Adrenal gland (tissue), 19 donors: ENCODE measurements at places on chromosomes 5 and 9. TPM values are rescaled to one million over a fixed set of nuclear protein-coding genes. Genes with fewer than 3 reads are reported as not detected.

GRCh38 chr5:8386719-8387288, 517.9 kb downstream of the MTRR start:
- H3K27me3 ChIP-seq = no peaks in the 10 kb centered on the region
- H3K27ac ChIP-seq = no peak overlapping the region
- no peaks in the 10 kb centered on the region for H3K4me1 ChIP-seq
- no peaks in the 10 kb centered on the region for H3K36me3 ChIP-seq
- no peak overlapping the region for H3K4me3 ChIP-seq
- no peak for DNase-seq

DNA sequence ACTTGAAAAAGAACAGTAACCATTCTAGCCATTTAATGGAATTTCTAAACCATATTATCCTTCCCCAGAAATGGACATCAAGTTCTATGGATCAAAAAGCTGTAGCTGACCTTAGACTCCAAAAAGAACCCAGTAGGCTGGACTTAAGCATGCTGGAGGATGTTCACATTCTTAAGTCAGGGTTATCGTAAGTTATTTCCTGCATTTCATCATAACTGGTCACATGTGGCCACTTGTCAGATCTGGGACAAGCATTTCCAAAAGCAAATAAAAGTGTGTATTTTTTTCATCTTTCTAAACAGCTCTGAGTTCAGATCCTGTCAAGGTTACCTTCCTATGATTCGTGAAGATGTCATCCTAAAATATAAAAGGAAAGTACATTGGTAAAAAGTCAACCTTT, 274.5 kb upstream of the PTGER4 start:
- no peak for DNase-seq
- H3K27me3 ChIP-seq = no peaks in the 10 kb centered on the region
- no peak overlapping the region for H3K4me3 ChIP-seq
- H3K36me3 ChIP-seq = no peaks in the 10 kb centered on the region
- peaks cover 43% of the 10 kb centered on the region for H3K4me1 ChIP-seq

- H3K4me1 ChIP-seq = peaks cover 9% of the 10 kb centered on the region
- H3K36me3 ChIP-seq = no peaks in the 10 kb centered on the region
- H3K4me3 ChIP-seq = no peak overlapping the region
- H3K27ac ChIP-seq = no peak overlapping the region
- no peaks in the 10 kb centered on the region for H3K27me3 ChIP-seq
Observed at GRCh38 chr5:142783601-142784341, 13.6 kb downstream of the ARHGAP26 start.

Gene NIPBL
- total RNA-seq = 46.5 TPM

GRCh38 chr9:5873439-5873838, 17.2 kb upstream of the MLANA start:
- H3K4me1 ChIP-seq = no peaks in the 10 kb centered on the region
- no peak overlapping the region for H3K4me3 ChIP-seq
- no peaks in the 10 kb centered on the region for H3K36me3 ChIP-seq
- no peak for DNase-seq
- H3K27me3 ChIP-seq = no peaks in the 10 kb centered on the region
- H3K27ac ChIP-seq = no peak overlapping the region

- no peaks in the 10 kb centered on the region for H3K36me3 ChIP-seq
- H3K27ac ChIP-seq = no peak overlapping the region
- H3K4me1 ChIP-seq = no peaks in the 10 kb centered on the region
- no peaks in the 10 kb centered on the region for H3K27me3 ChIP-seq
Observed at GRCh38 chr5:160747559-160747958, 104.5 kb downstream of the ATP10B start.

- no peak for DNase-seq
- no peak overlapping the region for H3K27ac ChIP-seq
Observed at GRCh38 chr5:173069671-173070070, 13.5 kb downstream of the CREBRF start.

GRCh38 chr9:108761655-108762347, 94.0 kb downstream of the ACTL7B start:
- H3K4me1 ChIP-seq = no peaks in the 10 kb centered on the region
- H3K27ac ChIP-seq = no peak overlapping the region
- H3K36me3 ChIP-seq = no peaks in the 10 kb centered on the region
- no peaks in the 10 kb centered on the region for H3K27me3 ChIP-seq
- DNase-seq = peak; percentile 59

Gene SPATA31D4
- not detected for total RNA-seq

Gene SPINK13
- total RNA-seq = 16.1 TPM

DNA sequence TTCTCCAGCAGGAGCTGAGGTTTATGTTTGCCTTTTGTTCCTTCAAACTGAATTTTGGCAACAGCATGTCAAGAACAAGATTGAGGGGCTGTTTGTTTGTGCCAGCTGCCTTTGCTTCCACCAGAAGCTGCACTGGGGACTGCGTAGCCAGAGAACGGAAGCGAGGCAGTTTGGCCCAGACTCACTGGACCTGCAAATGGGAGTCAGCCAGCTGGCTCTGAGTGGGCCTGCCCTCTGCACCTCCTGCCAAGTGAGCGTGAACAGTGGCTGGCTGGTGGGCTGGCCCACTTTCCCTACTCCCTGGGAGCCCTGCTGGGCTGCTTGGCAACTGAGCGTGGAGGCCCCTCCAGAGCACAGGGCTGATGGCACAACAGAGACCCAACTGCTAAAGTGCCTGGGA, 111.6 kb downstream of the GALNT10 start:
- no peaks in the 10 kb centered on the region for H3K27me3 ChIP-seq
- H3K27ac ChIP-seq = no peak overlapping the region

Gene EQTN
- total RNA-seq = not detected

Gene GADD45G
- 58.8 TPM for total RNA-seq

- H3K36me3 ChIP-seq = no peaks in the 10 kb centered on the region
- DNase-seq = no peak
- no peak overlapping the region for H3K4me3 ChIP-seq
- H3K4me1 ChIP-seq = no peaks in the 10 kb centered on the region
Observed at GRCh38 chr9:68473790-68474189, 66.9 kb downstream of the TMEM252 start.

GRCh38 chr5:9540791-9541190, 5.1 kb downstream of the SEMA5A start:
- H3K4me3 ChIP-seq = no peak overlapping the region
- no peaks in the 10 kb centered on the region for H3K27me3 ChIP-seq
- no peaks in the 10 kb centered on the region for H3K36me3 ChIP-seq
- H3K4me1 ChIP-seq = peaks cover 13% of the 10 kb centered on the region
- H3K27ac ChIP-seq = no peak overlapping the region
- DNase-seq = no peak

Gene PCDHA11
- total RNA-seq = 0.39 TPM

GRCh38 chr5:119176785-119177184, 105.9 kb downstream of the DMXL1 start:
- peaks cover 6% of the 10 kb centered on the region for H3K36me3 ChIP-seq
- H3K4me1 ChIP-seq = no peaks in the 10 kb centered on the region
- no peaks in the 10 kb centered on the region for H3K27me3 ChIP-seq
- H3K4me3 ChIP-seq = no peak overlapping the region
- DNase-seq = no peak

DNA sequence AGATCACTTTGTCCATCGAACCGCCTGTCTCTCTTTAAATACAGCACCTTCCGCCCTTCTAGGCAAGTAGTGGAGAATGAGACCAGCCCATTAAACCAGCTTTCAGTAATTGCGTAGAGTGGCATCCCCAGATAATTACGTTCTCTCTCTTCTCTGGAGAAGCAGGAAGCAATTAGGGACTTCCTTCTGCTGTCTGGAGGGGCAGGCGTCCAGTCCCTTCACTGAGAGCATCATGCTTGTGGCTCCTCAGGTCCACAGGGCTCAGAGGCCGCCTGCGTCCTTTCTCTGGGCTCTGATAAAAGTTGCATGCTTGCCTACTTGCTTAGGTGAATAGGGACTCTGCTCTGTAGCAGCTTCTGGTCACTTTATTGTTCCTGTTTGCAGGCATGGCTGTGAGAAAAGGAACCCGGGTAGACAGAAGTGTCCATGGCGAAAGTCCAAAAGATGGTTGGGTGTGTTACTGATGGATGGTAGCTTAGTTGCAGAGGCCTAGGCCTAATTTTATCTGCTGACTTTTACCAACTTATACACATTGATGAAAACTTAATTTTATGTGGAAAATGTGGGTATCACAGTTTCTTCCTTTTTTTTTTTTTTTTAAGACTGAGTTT, 299.1 kb upstream of the PANK3 start:
- H3K36me3 ChIP-seq = no peaks in the 10 kb centered on the region
- H3K27me3 ChIP-seq = no peaks in the 10 kb centered on the region
- DNase-seq = no peak
- no peak overlapping the region for H3K27ac ChIP-seq
- no peak overlapping the region for H3K4me3 ChIP-seq
- no peaks in the 10 kb centered on the region for H3K4me1 ChIP-seq

GRCh38 chr9:118954857-118955256, 414.4 kb downstream of the BRINP1 start:
- no peak for DNase-seq
- H3K27ac ChIP-seq = no peak overlapping the region
- no peaks in the 10 kb centered on the region for H3K27me3 ChIP-seq
- H3K4me1 ChIP-seq = no peaks in the 10 kb centered on the region
- no peak overlapping the region for H3K4me3 ChIP-seq

Gene PGM5
- total RNA-seq = 55.6 TPM

Gene NIM1K
- total RNA-seq = 0.86 TPM

Gene AK8
- total RNA-seq = 0.69 TPM

GRCh38 chr5:138784590-138784989, 31.4 kb downstream of the CTNNA1 start:
- H3K27me3 ChIP-seq = no peaks in the 10 kb centered on the region
- H3K36me3 ChIP-seq = peaks cover 8% of the 10 kb centered on the region
- H3K4me3 ChIP-seq = no peak overlapping the region
- H3K27ac ChIP-seq = no peak overlapping the region
- H3K4me1 ChIP-seq = peaks cover 8% of the 10 kb centered on the region
- no peak for DNase-seq

Gene ZNF622
- 19.5 TPM for total RNA-seq

GRCh38 chr5:169157064-169157463, 143.9 kb downstream of the SLIT3 start:
- no peaks in the 10 kb centered on the region for H3K4me1 ChIP-seq
- no peak for DNase-seq
- no peak overlapping the region for H3K27ac ChIP-seq
- H3K36me3 ChIP-seq = no peaks in the 10 kb centered on the region

DNA sequence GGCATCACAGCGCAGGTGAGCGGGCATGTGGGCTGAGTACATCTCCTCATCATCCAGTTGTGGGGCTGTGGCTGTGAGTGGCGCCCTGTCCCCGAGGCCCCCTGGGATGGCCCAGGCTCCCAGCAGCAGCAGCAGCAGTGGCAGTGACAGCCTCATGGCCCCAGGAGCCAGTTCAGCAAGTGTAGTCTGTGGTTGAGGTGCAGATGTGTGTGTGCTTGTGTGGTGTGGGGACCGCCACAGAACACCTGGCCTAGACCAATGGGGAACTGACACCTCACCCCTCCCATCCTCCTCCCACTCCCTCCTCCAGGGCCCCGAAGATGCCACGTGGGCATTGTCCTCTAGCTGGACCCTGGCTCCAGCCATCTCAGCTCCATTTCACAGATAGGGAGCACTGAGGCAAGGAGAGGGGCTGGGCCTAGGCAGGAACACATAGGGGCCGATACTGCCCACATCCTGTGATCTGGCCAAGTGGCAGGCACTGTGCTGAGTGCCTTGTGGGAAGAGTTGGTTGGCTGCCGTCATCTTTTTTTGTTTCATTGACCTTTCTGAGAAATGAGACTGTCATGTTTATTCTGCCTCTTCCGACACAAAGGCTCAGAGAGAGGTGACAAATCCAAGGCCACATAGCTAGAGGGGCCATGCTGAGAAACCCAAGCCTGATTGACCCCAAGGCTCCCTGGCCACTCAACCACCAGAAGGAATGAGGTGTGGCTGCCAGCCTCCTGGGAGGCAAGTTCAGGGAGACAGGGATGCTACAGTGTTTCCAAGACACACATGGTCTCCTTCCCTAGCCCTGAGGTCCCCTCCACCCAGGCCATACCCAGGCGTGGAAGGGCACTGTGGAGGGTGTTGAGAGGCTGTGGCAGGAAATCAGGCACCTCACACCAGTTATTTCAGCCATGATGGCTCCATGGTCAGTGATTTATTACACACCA, at the start of gene MZB1:
TSS of gene MZB1 (minus strand) at position 213 of the 938 bp plus-strand sequence. CDS start at position 156, 57 bp downstream.
- DNase-seq = peak; percentile 37
- H3K36me3 ChIP-seq = no peaks in the 10 kb centered on the region
- peak within 1 kb of the TSS; percentile 56 for H3K27ac ChIP-seq
- peaks cover 23% of the 10 kb centered on the region for H3K4me1 ChIP-seq
- H3K4me3 ChIP-seq = no peak within 1 kb of the TSS

Gene PCDHA9
- 0.04 TPM for total RNA-seq

Gene RASGEF1C
- total RNA-seq = 0.15 TPM

Gene SPARC
- 478 TPM for total RNA-seq

Gene NAA35
- 27.5 TPM for total RNA-seq

Gene RMRP
- total RNA-seq = 885 TPM

DNA sequence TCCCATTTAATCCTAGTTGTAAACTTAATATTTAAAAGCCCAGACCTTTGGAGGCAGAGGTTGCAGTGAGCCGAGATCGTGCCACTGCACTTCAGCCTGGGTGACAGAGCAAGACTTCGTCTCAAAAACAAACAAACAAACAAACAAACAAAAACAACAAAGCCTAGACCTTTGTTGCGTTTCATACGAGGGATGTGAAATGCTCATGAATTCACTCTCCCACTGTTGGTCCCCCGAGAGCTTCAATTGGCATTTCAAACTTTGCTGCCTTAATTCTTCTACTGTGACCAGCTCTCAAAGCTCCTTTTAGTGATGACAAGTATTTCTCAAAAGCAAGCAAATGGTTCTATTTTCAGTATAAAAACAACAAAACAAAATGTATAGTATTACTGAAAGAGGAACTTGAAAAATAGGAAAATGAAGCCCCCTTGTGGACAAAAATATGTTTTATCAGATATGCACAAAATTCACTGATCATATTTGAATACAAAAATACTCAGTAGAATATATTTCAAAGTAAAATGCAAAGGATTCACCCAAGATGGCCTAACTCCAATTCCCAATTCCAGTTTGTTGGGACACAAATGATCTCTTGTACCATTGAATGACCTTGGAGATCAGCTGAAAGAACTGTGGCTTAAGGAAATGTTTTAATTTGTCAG, 140.4 kb downstream of the ESM1 start:
- no peak for DNase-seq
- no peak overlapping the region for H3K4me3 ChIP-seq
- H3K27ac ChIP-seq = no peak overlapping the region
- H3K4me1 ChIP-seq = no peaks in the 10 kb centered on the region
- H3K27me3 ChIP-seq = no peaks in the 10 kb centered on the region
- H3K36me3 ChIP-seq = no peaks in the 10 kb centered on the region

DNA sequence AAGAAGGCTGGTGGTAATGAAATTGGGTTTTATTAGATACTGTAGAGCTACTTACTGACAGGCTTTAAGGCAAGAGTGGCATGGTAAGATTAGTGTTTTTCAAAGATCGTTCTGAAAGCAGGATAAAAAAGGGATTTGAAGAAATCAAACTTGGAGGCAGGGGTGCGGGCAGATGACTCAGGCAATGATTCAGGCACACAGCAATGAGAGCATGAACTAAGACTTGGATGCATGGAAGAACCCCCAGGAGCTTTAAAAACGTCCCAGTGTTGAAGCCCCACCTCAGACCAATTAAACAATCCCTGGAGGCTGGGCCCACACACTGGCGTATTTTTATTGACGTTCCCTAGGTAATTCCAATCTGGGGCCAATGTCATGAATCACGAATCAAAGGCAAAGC, 102.5 kb downstream of the SREK1 start:
- no peak overlapping the region for H3K27ac ChIP-seq
- no peak overlapping the region for H3K4me3 ChIP-seq
- no peaks in the 10 kb centered on the region for H3K36me3 ChIP-seq
